ENCODE measurements at places on chromosomes 7 and 10. TPM values are rescaled to one million over a fixed set of nuclear protein-coding genes. Genes with fewer than 3 reads are reported as not detected.

PKD2L1 gene
- total RNA-seq = not detected

ODAD2 gene
- 0.08 TPM for total RNA-seq

CCDC146 gene
- total RNA-seq = 12.7 TPM

SLC13A1 gene
- not detected for total RNA-seq

- no peak for DNase-seq
Observed at GRCh38 chr10:115093286-115093775, at the start of gene ATRNL1. ATRNL1 (plus strand) TSS chr10:115093365; CDS start chr10:115093751, 386 bp downstream.

- no peak for DNase-seq
Observed at GRCh38 chr10:6741541-6741941, 161.5 kb upstream of the PRKCQ start.

DNA sequence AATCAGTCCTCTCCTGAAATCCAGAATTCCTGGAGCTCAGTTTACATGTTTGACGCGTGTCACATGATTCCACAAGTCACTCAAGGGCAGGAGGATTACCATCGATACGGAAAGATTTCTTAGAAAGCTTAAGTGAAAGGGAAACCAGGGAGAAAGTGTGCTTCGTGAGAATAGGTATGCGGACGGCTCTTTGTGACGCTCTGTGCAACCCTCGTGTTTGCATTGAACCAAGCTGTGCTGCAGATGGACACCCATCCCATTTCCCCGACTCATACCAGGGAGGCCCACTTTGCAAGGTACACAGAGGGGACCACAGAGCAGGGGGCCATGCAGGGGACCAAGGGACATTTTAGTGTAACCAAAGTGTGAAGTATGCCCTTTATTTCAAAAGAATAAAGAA lies 43.2 kb downstream of the IKZF1 start:
- DNase-seq = no peak

DNA sequence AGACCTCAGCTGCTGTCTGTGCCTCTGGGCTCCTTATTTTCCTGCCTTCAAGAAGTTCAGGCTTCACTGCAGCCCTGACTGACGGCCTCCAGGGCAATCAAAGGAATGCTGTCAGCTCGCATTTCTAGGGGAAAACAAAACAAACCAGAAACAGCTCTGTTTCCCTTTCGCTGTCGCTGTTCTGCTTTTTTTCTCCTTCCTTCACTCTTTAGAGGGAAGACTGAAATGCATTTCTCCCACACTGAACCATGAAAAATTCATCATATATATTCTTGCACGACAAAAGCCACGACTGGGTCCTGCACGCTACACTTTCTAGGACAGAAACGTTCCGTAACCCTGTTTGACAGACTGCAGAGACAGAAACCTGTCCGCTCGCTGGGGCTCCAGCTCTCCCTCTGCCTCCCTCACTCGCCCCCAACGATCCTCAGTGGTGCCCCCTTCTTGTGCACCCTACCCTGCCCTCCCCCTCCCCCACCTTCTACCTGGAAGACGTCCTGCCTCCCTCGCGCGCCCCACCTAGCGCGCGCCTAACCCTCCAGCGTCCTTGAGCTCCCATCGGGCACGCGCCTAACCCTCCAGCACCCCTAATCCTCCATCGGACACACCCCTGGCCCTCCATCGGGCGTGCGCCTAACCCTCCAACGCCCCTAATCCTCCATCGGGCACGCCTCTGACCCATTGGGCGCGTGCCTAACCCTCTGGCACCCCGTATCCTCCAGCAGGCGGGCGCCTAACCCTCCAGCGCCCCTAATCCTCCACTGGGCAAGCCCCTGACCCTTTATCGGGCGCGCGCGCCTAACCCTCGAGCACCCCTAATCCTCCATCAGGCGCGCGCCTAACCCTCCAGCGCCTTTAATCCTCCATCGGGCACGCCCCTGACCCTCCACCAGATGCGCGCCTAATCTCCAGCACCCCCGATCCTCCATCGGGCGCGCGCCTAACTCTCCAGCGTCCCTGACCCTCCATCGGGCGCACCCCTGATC lies 37.1 kb downstream of the SVOPL start:
- no peak for DNase-seq

- no peak for DNase-seq
Observed at GRCh38 chr7:28999427-28999826, 41.3 kb upstream of the TRIL start.
